Right renal cortex interstitium (tissue), 3 donors: ENCODE measurements at places on chromosomes 6 and 20. TPM values are rescaled to one million over a fixed set of nuclear protein-coding genes. Genes with fewer than 3 reads are reported as not detected.

The CRISP3 gene
- polyA plus RNA-seq, result 0.10 TPM

The RAMACL gene
- 0.26 TPM for polyA plus RNA-seq

DNA sequence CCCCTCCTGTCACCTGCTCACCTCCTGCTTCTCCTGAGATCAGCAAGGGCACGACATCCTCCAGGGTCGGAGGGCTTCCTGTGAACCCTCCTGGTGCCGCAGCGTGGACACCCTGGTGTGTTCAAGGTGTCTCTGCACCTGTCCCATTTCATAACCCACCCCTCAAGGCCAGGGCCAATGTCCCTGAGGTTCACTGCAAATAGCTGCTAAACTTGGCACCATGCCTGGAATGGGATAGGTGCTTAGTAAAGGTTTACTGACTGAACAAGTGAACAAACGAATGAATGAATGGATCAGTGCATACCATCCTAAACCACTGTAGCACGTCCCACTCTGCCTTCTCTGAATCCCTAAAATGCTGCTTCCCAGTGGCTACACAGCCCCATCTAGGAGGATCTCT, 35.0 kb downstream of the SIRPA start:
- no peak for DNase-seq

GRCh38 chr6:37675606-37676005, 22.1 kb downstream of the MDGA1 start:
- no peak for DNase-seq

The CST9L gene
- not detected for polyA plus RNA-seq

The CAP2 gene
- polyA plus RNA-seq, result 13.3 TPM

The TRIM15 gene
- 0.19 TPM for polyA plus RNA-seq

The EFCAB8 gene
- not detected for polyA plus RNA-seq

- no peak for DNase-seq
Measured at GRCh38 chr20:53960579-53961272, 109.7 kb downstream of the BCAS1 start.

The ZNF311 gene
- polyA plus RNA-seq, result 8.0 TPM

DNA sequence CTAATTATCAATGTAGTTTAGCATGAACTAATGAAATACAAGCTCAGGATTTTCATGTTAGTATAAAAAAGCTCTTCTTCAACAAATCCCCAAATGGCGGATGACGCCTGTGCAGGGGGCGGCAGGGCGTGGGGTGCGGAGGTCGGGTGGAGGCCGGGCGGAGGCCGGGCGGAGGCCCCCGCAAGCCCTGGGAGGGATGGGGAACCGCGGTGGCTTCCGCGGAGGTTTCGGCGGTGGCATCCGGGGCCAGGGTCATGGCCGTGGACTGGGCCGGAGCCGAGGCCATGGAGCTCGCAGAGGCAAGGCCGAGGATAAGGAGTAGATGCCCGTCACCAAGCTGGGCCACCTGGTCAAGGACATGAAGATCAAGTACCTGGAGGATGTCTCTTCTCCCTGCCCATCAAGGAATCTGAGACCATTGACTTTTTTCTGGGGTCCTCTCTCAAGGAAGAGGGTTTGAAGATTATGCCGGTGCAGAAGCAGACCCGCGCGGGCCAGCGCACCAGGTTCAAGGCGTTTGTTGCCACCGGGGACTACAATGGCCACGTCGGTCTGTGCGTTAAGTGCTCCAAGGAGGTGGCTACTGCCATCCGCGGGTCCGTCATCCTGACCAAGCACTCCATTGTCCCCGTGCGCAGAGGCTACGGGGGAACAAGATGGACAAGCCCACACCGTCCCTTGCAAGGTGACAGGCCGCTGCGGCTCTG, 10.4 kb upstream of the EIF2S2 start:
- DNase-seq, result no peak

- DNase-seq, result no peak
Measured at GRCh38 chr6:21426841-21427490, 166.6 kb upstream of the SOX4 start.

The LST1 gene
- polyA plus RNA-seq, result 5.2 TPM

The SLC13A3 gene
- polyA plus RNA-seq, result 24.9 TPM

GRCh38 chr20:62087227-62087626, 21.5 kb upstream of the TAF4 start:
- no peak for DNase-seq

GRCh38 chr6:128990915-128991314, 108.0 kb downstream of the LAMA2 start:
- no peak for DNase-seq

The STX11 gene
- 0.97 TPM for polyA plus RNA-seq

The MAP1LC3A gene
- polyA plus RNA-seq, result 16.8 TPM

DNA sequence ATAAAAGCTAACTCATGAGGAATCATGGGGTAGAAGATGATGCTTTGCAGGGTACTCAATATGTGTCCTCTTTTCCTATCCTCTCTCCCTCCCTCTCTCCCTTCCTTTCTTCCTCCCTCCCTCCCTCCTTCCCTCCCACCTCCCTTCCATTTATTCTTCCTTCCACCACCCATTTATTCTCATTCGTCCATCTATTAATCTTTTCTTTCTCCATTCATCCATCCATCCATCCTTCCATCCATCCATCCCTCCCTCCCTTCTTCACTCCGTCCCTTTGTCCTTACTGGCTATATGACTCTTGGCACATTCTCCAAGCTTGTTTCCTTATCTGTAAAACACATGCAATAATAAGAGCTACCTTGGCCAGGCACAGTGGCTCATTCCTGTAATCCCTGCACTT, 40.9 kb downstream of the ARHGAP40 start:
- no peak for DNase-seq

The ADAM33 gene
- 4.2 TPM for polyA plus RNA-seq

The MUC21 gene
- not detected for polyA plus RNA-seq

DNA sequence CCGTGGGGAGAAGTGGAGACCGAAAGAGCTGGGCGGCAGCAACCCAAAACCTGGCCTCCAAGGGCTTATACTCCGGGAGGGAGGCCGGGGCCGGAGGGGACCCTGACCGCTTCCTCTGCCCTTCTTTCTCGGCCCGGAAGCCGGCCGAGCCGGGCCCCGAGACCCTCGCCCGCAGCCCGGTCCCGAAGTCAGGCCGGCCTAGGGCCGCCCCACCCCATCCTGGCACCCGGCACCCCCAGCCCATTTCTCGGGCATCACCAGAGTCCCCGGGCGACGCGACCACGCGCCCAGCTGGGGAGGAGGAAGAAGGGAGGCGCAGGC, 572 bp upstream of the ZDHHC14 start:
- DNase-seq, result peak; percentile 21

The MAP3K5 gene
- polyA plus RNA-seq, result 6.2 TPM

The BTN1A1 gene
- polyA plus RNA-seq, result 0.16 TPM

The MYO6 gene
- polyA plus RNA-seq, result 111 TPM

DNA sequence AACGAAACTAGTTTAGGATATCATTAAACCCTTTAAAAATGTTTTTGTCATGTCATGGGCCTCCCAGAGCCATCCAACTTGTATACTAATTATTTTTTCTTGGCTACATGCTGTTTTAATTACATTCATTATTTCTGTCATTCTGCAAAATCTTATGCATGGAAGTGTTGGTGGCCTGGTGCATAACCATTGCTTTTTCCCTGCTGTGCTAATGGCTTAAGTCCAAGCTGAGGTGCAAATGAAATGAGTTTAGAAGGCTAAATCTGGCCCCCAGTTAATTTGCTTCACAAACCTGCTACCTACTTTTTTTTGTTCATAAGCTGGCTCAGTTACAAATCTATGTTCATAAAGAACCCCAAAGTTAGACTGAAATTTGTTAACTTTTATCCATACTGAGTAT, 1249.9 kb downstream of the EPHA7 start:
- DNase-seq, result no peak

- DNase-seq, result no peak
Measured at GRCh38 chr6:4371207-4371921, 236.0 kb upstream of the ECI2 start.

- no peak for DNase-seq
Measured at GRCh38 chr6:31138982-31139381, at the start of gene PSORS1C2. TSS of gene PSORS1C2 (minus strand) at chr6:31139066. CDS start at chr6:31139026, 40 bp downstream.
